Ovary (tissue), 10 donors: ENCODE measurements at places on chromosomes 4 and X. TPM values are rescaled to one million over a fixed set of nuclear protein-coding genes. Genes with fewer than 3 reads are reported as not detected.

APELA gene
- not detected for total RNA-seq

TMEM255A gene
- 18.5 TPM for total RNA-seq

NEXMIF gene
- total RNA-seq = 1.8 TPM

PNMA6E gene
- 3.5 TPM for total RNA-seq

GPR173 gene
- total RNA-seq = 8.3 TPM

APLN gene
- 2.2 TPM for total RNA-seq

RHOXF2 gene
- not detected for total RNA-seq

PITX2 gene
- total RNA-seq = not detected

CCDC110 gene
- total RNA-seq = 2.8 TPM

RASGEF1B gene
- total RNA-seq = 3.9 TPM

FRAS1 gene
- 0.95 TPM for total RNA-seq

FMR1NB gene
- total RNA-seq = 0.36 TPM

ZDHHC15 gene
- total RNA-seq = 4.8 TPM

GRCh38 chrX:108165383-108166111 lies 74.0 kb downstream of the ATG4A start:
- peak; percentile 48 for DNase-seq

DNA sequence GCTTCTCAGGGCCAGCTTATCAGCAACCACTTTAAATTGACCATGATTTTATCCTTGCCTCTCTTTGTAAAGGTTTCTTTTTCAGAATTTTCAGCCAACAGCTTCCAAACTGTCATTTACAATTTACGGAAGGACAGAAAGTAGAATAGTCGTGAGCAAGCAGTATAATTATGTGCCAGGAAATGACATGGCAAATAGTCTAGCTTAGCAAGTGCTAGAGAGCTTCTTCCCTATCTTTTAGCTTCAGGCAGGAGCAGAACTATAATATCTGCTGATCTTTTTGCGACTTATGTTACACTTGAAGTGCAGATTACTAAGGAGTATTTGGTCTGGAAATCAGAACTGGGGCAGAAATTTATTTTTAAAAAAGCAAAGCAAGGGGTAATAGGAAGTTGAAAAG lies 123.0 kb upstream of the AP1S2 start:
- no peak for DNase-seq

DNA sequence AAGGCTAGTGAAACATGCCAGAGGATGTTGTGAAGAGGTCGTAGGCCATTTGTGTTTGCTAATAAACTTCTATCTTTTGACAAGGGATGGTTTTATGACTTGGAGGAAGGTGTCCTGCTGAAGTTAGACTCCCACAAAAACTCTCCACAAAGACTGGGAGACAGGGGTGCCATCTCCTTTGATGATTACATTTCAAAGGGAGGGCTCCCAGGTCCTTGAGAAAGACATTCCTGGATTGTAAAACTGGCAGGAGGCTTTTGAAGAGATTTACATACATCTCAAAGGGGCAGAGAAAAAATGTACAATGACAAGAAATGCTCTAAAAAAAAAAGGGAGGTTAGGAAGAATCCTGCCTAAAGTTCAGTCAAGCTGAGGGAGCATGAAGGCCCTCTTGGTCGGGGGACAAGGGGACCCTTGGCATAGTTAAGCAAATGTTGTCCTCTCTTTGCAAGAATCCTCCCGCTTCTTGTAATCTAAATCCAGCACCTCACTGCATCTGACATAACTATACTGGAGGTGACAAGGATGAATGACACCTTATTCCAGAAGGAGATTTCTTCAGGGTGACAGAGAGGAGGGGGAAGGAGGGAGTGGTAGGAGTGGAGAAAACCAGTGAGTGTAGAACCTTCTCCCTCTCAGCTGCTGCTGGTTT lies 41.1 kb upstream of the MGST2 start:
- no peak for DNase-seq

DNA sequence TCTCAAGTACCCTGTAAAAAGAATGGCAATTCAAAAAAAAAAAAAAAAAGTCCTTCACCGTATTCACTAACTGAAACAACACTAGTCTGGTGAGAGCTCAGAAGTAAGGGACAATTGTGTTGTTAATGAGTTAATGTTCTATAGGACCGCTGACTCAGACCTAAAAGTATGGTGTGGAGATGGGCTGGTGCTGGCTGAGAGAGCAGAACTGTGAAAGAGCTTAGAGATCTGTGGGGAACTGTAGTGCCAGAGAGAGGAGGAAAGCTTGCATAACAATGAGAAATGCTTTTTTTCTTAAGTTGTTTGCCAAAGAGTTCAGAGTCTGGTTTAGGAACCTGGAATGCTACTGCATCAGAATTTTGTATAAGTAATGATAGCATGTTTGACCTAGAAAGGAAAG lies 65.1 kb downstream of the LHFPL1 start:
- DNase-seq = no peak

DNA sequence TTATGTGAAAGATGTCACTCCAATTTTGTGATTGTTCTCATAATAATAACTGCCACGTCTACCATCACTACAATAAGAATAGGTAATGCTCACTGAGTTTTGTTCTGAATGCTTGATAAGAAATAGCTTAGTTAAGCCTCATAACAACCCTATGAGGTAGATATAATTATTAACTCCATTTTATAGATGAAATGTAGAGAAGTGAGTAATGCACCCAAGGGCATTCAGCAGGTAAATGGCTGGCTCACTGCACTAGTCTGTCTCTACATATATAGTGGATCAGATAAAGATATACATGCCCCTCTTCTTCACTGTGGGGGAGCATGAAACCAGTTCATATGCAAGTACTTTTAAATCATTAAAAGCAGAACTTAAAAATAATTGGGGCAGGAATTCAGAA lies 65.8 kb upstream of the SLC4A4 start:
- no peak for DNase-seq

DNA sequence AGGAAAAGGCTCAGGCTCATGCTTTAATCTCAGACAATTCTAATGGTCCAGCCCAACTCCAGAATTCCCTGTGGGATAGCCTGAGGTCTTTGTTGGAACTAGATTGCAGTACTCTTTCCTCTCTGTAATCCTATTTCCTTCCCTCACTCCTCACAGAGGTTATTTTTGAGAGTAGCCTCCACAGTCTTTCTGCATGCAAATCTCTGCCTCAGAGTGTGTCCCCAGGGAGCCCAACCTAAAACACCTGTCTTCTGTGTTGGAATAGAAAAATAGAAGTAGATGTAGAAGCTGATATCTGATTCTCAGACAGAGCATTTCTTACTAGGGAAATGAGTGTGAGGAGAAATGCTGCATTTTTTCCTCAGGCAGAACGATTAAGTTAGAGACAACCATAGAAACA lies 915.5 kb upstream of the EPHA5 start:
- DNase-seq = no peak

DNA sequence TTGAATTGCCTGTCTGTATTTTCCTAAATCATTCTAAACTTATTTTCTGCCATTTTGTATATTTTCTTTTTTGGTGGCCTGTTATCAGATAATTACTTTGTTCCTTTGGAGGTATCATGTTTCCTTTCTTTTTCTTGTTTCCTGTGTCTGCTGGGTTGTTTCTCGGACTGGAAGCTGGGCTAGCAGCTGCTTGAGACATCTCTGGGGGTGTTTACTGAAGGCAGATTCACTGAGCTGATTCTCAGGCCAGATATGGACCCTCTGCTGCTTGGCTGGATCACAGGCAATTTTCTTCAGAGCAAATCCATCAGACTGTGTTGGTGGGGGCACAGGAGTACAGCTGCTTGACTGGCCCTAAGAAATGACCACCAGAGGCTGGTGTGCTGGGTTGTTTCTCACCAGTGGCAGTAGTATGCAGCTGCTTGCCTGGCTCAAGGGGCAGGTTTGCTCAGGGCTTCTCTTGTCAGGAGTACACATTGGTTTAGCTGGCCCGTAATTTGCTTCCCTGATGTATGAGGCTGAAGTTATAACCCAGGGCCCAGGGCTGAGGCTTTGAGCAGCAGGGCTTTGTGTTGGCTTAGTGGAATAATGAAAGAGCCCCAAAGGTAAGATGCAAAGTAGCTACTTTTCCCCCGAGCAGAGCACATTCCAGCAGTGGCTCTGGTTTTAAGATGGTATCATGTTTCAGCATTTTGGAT lies 680.6 kb downstream of the TECRL start:
- DNase-seq = no peak

- DNase-seq = no peak
Measured at GRCh38 chrX:84441143-84441542, 61.1 kb downstream of the HDX start.

GRCh38 chr4:26213317-26213716 lies 107.5 kb upstream of the RBPJ start:
- DNase-seq = no peak

GRCh38 chrX:153438532-153438931 lies 7.3 kb downstream of the TREX2 start:
- no peak for DNase-seq

- DNase-seq = no peak
Measured at GRCh38 chr4:89284828-89285227, 22.8 kb downstream of the GPRIN3 start.

- DNase-seq = no peak
Measured at GRCh38 chr4:3729188-3729881, 36.9 kb upstream of the ADRA2C start.

- no peak for DNase-seq
Measured at GRCh38 chrX:141904262-141904661, 568 bp downstream of the MAGEC1 start.

- DNase-seq = no peak
Measured at GRCh38 chr4:94653984-94654609, 103.7 kb upstream of the BMPR1B start.

DNA sequence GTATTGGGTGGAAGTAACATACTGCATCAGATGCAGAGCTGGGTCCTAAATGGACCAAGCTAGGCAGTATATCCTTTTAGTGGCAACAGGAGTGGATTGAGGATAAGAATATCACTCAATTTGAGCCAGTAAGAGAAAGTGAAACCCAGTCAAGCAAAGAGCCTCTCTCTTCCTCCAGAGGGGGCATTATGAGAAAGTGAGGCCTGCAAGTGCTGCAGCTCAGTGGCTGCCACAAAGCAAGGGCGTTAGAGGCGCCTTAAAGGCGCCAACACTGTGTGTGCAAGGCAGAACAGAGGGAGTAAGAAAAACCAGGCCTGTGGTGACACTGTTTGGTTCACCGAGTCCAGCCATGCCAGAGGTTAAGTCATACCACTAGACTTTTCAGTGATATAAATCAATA lies 17.5 kb downstream of the STX18 start:
- no peak for DNase-seq

GRCh38 chrX:38277136-38277535 lies 50.2 kb downstream of the RPGR start:
- DNase-seq = no peak

DNA sequence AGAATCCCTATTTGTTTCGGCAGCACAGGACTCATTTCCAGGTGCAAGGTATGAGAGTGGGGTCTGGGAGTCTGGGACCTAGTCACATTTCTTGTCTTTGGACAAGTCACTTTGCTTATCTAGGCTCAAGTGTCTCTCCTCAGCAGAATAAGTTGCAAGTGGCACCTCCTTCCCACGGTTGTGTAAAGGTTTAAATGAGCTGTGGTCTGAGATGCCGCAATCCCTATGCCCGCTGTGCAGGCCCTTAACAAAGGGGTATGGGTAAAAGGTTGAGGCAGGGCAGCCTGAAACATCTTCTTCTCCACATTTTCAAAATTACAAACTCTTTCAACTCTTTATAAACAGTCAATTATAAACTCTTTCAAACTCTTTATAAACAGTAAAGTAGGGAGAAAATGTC lies 93.7 kb downstream of the RTL5 start:
- DNase-seq = no peak

DNA sequence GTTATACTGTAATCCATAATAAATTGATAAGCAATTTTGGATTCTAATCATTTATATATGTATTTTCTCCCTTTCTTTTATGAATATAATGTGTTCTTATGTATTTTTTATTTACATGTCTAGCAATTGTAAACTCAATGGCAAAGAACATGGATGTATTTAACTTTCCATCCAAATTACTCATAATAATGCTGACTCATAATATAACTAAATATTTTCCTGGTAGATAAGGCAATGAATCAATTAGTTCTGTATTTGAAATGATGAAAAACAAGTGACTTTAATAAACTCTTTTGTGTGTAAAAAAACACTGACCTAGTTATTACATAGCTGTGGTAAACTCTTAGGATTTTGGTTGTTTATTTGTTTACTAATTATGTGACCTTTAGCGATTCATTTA lies 211.2 kb downstream of the DTHD1 start:
- no peak for DNase-seq

GRCh38 chr4:73631565-73632226 lies 11.5 kb upstream of the RASSF6 start:
- no peak for DNase-seq

- no peak for DNase-seq
Measured at GRCh38 chrX:30865015-30865414, 24.0 kb downstream of the TAB3 start.

DNA sequence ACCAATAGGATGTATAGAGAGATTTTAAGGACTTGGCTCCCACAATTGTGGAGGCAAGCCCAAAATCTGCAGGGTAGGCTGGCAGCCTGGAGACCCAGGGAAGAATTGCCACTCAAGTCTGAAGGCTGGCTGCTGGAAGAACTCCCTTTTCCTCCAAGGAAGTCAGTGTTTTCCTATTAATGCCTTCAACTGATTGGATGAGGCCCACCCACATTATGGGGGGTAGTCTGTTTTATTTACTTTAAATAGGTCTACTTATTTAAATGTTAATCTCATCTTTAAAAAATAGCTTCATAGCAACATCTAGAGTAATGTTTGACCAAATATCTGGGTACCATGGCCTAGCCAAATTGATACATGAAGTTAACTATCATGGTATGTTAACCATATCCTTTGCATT lies 18.7 kb downstream of the LSM6 start:
- DNase-seq = no peak

- no peak for DNase-seq
Measured at GRCh38 chr4:145525291-145525740, 43.7 kb downstream of the SMAD1 start.

GRCh38 chrX:66635360-66635759 lies 3.5 kb downstream of the EDA2R start:
- DNase-seq = no peak

- DNase-seq = no peak
Measured at GRCh38 chr4:23022032-23022431, 329.3 kb downstream of the GBA3 start.

GRCh38 chrX:46444011-46444410 lies 101.2 kb downstream of the ZNF674 start:
- DNase-seq = no peak
